ENCODE measurements at places on chromosomes 3 and 15.

DNA sequence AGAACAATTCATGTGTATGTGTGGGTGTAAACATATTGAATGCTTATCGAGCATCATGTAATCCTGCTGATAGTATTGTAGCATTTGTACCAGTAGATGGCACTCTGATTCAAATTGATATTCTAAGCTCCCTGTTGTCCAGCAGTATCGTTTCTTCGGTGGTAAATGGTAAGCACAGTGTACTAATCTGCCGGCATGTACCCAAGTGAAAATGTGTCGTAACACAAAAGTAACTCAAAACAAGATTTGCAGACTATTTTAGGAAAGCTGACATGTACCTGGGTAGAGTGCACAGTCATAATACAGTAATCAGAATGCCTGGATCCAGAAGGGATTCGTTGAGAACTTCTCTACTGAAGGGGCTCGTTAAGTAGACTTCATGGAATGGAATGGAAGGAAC is 31.7 kb upstream of the MNS1 start:
- DNase-seq, result no peak

- DNase-seq, result no peak
These were observed 3.9 kb downstream of the ZDHHC19 start for GRCh38 chr3:196207159-196207832.

- peak; percentile 49 for DNase-seq
These were observed 291.0 kb downstream of the TBL1XR1 start for GRCh38 chr3:176906046-176906905.

DNA sequence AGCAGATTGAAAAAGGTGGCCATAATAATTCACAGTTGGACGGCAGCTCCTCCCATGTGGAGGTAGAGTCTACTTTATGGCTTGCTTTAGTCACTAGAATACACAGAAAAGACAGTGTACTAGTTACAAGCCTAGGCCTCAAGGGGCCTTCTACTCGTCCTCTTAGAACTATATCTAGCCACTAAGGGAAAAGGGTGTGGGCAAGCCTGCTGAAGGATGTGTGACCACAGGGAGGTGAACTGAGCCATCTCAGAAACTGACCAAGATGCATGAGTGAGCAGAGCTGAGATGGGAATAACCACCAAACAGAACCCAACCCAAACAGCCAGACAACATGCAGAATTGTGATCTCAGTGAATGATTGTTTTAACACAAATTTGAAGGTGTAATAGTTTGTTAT is 335.6 kb upstream of the LMCD1 start:
- no peak for DNase-seq

- DNase-seq, result no peak
These were observed 231.2 kb downstream of the CACNA2D3 start for GRCh38 chr3:54353546-54353945.

DNA sequence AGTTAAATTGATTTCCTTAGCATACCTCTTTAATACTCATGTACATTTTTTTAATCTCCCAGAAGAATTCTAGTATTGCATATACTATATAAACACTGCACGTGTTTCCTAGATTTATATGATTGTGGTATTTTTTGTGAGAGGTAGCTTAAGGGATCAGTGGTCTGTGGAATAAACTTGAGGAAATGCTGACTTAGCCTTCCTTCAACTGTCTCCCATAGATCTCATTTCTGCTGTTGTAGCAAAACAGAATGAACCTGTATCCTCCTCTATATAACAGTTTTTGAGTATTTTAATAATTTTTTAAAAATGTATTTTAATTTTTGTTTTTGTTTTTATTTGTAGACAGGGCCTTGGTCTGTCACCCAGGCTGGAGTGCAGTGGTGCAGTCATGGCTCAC is 86.8 kb downstream of the TCF12 start:
- DNase-seq, result no peak

- no peak for DNase-seq
These were observed 54.3 kb downstream of the DGKG start for GRCh38 chr3:186307594-186308221.

GRCh38 chr3:100437721-100438622 is 36.6 kb downstream of the LNP1 start:
- no peak for DNase-seq

DNA sequence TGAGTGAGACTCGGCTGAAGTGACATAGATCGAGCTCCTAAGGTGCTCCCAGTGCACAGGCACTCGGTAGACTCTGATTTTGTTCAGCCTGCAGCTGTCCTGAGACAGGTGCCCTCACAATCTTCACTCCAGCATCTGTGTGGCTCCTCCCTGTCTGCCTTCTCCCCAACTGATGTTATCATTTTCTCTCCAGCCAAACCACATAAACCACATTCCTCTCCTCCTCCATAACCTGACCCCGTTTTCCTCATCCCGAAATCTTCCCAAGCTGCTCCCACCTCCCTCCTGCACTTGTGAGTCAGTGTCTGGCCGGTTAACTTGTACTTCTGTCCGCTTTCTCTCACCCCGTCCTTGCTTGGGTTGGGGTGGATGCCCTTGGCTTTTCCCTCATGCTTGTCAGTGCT is 93.3 kb upstream of the HACD2 start:
- DNase-seq, result no peak

- no peak for DNase-seq
These were observed 151.8 kb downstream of the MYRIP start for GRCh38 chr3:39961230-39961629.

DNA sequence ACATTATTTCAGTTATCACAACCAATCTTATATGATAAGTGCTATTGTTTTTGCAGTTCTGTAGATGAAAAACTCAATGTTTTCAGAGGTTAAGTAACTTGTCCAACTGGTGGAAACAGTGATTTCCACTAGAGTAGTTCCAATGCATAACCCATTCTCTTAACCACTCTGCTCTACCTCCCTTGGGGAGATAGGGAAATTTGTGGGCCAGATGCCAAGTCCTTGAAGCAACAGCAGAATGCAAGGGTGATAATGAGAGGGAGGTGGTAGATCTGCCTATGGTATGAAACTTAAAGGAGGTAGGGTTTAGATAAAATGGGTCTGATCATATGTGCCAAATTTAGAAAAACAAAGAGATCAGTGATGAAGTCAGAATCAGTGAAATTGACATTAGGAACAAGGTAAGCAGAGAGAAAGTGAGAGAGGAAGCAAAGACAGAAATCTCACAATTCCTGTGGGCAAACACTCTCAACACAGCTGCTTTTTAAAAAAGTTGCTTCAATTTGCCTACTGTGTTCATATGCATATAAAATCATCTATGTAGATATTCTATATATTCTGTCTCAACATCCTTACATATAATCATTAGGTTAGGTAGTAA is 50.5 kb upstream of the UBP1 start:
- no peak for DNase-seq

- no peak for DNase-seq
These were observed 227.1 kb downstream of the ZPLD1 start for GRCh38 chr3:102661707-102662497.

GRCh38 chr3:134371542-134372324 is 2.5 kb downstream of the AMOTL2 start:
- peak; percentile 29 for DNase-seq

DNA sequence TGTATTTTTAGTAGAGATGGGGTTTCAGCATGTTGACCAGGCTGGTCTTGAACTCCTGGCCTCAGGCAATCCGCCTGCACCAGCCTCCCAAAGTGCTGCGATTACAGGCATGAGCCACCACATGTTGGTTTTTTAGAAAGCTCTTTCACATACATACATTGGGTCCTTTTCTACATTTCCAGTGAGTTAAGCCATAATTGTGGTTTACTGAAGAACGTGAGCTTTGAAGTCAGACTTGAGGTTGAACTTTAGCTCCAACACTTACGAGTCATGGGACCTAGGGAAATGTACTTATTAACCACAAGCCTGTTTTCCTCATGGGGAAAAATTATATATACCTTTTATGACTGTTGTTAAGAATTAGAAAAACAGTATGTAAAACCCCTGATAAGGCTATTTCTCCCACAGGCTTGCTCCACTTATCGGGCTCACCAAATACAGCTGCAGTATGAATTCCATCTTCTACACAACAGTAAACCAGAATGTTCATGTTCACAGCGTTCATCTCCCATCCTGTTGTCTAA is 39.0 kb downstream of the GPR160 start:
- no peak for DNase-seq

- no peak for DNase-seq
These were observed 54.6 kb downstream of the PLD1 start for GRCh38 chr3:171755656-171756055.

- DNase-seq, result no peak
These were observed 103.9 kb downstream of the HCN4 start for GRCh38 chr15:73264881-73265280.

DNA sequence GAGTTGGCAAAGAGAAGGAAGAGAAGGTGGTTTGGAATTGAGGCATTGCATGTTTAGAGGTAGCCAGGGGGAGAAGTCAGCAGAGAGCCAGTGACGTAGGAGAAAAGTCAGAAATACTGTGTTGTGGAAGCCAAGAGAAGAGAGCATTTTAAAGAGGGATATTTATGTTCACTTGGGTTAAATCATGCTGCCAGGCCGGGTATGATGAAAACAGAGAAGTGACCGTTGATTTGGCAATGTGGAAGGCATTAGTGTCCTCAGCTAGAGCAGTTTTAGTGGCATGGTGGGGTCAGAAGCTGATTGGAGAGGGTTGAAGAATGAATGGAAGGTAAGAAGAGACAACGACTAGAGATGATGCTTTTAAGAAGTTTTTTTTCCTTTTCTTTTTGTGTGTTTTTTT is 24.5 kb downstream of the RASA2 start:
- DNase-seq, result no peak

- no peak for DNase-seq
These were observed 210.9 kb upstream of the KCNMB2 start for GRCh38 chr3:178325330-178325729.

- DNase-seq, result no peak
These were observed 33.8 kb downstream of the COL6A5 start for GRCh38 chr3:130379274-130379673.

GRCh38 chr15:89690276-89691218 is at the start of the genes PEX11A and WDR93:
Gene PEX11A, minus strand, starts transcription at chr15:89690754. Its CDS starts 122 bp downstream, at chr15:89690632.
Gene WDR93, plus strand, starts transcription at chr15:89690811. Its CDS starts 10,936 bp downstream, at chr15:89701747.
- DNase-seq, result peak; percentile 77

GRCh38 chr15:78242128-78242527 is 7.8 kb upstream of the ACSBG1 start:
- DNase-seq, result no peak

GRCh38 chr15:90003736-90004135 is 2.6 kb downstream of the ZNF710 start:
- DNase-seq, result no peak

Measured in left hindlimb (tissue), 1 donor.